ENCODE measurements at places on chromosomes 7 and 10. TPM values are rescaled to one million over a fixed set of nuclear protein-coding genes. Genes with fewer than 3 reads are reported as not detected.

Gene SFMBT2
- total RNA-seq = 1.1 TPM

Gene SAP25
- total RNA-seq = 0.86 TPM

- DNase-seq = peak; percentile 21
Observed at GRCh38 chr10:110457851-110458250, 39.9 kb upstream of the DUSP5 start.

- no peak for DNase-seq
Observed at GRCh38 chr10:3955493-3955892, 170.5 kb upstream of the KLF6 start.
